Esophagus squamous epithelium (tissue), 5 donors: ENCODE measurements at places on chromosomes 7 and 10.

GRCh38 chr10:18279173-18279572, 138.9 kb downstream of the CACNB2 start:
- DNase-seq: no peak

DNA sequence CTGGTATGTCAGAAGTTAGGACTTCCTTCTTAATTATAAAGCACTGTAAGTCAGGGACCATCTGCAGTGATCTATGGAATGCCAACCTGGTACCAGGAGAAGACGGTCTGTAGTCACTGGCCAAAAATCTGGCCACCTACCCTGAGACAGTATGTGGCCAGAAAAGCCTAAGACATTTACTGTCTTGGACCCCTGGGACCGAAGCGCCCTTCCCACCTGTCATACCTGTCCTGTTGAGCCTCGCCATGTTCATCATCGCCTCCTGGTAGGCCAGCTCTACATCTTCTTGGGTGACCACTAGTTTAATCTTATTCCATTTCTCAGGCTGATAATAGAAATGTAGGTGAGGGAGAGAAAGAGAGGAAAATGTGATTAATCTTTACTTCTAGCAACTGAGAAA, 20.0 kb downstream of the SEPHS1 start:
- no peak for DNase-seq

DNA sequence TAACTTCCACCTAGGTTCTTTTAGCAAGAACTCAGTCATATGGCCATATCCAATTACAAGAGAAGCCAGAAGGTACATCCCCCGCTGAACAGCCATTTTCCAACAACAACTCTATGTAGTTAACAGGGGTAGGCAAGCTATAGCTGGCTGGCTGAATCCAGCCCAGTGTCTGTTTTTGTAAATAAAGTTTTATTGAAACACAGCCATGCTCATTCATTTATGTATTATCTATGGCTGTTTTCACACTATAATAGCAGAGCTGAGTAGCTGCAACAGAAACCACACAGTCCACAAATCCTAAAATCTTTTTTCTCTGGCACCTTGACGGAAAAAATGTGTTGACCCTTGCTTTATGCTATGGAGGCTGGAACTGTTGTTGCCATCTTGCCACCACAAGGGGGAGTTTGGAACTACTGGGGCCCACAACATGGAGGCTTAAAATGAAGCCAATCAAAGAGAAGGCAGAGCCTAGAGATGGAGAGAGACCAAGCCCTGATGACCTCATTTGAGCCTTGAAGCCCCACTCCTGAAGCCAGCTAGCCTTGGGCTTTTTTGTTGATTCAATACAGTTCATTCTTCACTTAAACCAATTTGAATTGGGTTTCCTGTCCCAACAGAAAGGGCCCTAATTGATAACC, 33.3 kb upstream of the XPNPEP1 start:
- DNase-seq: no peak

DNA sequence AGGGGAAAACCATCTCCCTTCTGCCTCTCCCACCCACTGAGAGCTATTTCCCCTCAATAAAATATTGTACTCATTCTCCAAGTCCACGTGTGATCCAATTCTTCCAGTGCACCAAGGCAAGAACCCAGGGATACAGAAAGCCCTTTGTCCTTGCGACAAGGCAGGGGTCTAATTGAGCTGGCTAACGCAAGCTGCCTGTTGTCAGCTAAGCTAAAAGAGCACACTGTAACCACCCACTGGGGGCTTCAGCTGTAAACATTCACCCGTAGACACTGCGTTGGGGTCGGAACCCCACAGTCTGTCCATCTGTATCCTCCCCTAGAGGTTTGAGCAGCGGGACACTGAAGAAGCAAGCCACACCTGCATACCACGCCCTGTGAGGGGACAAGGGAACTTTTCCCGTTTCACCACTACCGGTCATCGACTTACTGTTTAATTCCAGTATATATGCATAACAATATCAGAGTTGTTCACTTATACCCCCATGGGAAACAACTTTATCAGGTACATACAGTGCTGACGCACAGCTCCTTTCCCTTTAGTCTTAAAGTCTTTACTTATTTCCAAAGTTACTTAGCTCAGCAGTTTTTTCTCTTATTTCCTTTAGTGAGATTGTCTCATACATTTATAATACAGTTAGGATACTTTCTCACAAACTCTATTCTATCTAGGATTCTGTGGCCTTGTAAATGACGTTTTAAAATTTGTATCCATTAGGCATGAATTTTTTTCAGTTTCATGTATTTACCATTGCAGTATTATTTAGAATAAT, 721.6 kb downstream of the ANKRD7 start:
- DNase-seq: no peak

DNA sequence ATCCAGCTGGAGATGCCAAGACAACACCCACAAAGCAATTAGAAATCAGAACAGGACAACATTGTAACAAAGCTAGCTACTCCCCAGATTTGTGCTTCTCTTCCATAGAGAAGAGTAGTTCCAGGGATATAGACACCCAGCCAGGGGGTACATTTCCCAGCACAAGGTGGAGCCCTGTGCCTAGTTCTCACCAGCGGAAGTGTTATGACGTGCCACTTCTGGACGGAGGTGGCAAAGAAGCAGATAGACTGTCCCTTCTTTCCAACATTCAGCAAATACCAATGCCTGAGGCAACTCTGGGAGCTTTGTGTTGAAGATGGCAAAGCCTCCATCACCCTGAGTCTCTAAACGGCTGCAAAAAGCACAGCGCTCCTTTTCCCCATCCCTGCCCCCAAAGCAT, 23.4 kb upstream of the GSAP start:
- DNase-seq: no peak

- DNase-seq: no peak
Measured at GRCh38 chr7:152312316-152312715, 123.5 kb downstream of the KMT2C start.

GRCh38 chr10:121007264-121007663, 156.1 kb downstream of the WDR11 start:
- no peak for DNase-seq

- DNase-seq: no peak
Measured at GRCh38 chr7:152200395-152200794, 174.9 kb downstream of the GALNT11 start.

DNA sequence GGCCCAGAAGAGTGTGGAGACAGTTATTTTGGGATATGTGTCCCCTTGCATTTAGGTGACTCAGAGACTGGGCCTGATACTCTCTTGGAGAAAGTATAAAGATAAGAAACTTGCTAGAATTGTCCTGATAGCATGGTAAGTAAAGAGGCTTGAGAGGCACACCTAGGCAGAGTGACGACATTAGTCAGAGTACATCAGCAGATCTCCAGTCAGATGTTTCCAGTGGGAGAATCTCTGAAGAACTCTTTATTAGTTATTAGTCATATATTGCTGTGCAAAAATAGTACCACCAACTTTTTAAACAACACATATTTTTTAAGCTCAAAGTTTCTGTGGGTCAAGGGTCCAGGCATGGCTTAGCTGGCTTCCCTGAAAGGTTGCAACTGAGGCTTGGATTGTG, 182.6 kb downstream of the NEBL start:
- no peak for DNase-seq

DNA sequence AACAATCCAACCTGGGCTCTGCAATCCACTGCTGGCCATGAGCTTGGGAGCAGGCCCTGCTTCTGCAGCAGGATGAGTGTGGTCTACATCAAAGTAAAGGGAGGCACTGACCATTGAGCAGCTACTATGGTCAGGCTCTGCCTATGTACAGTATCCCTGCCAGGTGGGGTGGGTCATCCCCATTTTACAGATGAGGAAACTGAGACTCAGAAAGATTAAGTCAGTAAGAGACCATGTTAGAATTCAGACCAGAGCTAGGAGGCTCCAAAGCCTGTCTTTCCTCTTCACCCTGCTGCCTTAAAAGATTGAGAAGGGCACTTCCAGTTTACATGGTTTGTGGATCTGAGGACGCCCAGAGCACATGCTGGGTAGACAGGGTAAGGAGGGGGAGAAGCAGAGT, 27.1 kb upstream of the CDH23 start:
- DNase-seq: no peak

- DNase-seq: no peak
Measured at GRCh38 chr10:104351919-104352318, 1.7 kb upstream of the CFAP58 start.

DNA sequence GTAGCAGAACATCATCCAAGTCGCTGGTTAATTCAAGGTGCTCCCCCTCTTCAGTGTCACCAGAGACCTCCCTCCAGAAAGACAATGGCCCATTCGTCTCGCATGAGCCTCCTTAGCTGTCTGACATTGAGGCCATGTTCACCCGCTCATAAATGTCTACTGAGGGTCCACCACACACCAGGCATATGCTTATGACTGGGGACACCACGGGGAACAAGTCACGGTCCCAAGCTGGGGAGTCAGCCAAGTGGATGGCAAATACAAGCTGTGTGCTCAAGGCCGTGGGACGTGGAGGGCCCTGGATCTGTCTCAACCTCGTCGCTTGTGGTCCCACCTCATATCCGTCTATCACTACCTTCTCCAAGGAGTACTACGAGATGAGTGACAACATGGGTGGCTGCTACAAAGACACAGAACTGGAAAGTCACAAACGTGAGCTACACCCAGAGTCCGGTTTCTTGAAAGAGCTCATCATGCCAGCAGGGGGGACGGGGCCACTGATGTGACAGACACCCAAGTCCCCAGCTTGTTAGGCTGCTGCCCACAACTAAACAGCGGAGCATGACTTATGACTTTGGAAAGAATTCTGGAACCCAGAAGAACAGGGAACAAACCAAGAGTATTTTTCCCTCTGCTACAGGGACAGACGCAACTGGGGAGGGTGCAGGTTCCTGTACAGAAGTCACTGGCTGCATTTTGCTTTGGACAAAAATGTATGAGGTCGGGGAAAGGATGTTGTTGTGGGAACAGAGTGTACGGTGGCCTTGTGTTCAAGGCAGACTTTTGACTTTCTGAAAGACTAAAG, 189.6 kb downstream of the COBL start:
- DNase-seq: no peak

- DNase-seq: no peak
Measured at GRCh38 chr10:86953747-86954680, 3.4 kb downstream of the MMRN2 start.

GRCh38 chr7:131720703-131721102, 164.3 kb upstream of the PODXL start:
- DNase-seq: no peak

DNA sequence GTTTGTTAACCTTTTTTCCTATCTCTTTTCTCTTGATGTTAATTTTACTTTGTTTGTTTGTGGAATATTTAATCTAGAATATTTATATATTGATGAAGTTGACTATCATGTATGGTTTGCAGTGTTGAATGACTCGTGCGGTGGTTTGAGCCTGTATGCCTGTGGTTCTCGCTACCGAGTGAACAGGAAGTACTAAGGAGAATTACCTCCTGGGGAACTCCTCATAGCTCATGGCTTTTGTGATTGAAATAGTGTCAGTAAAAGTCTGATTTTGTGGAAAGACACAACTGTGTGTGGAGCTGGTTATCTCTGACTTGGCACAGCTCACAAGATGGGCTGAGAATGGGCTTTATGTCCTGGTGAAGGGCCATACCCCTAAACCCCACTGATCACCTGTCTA, 498.6 kb downstream of the GLRX3 start:
- no peak for DNase-seq

GRCh38 chr10:45460235-45460878, 86.3 kb downstream of the ALOX5 start:
- no peak for DNase-seq

GRCh38 chr7:2718296-2718965, 30.4 kb downstream of the AMZ1 start:
- no peak for DNase-seq

DNA sequence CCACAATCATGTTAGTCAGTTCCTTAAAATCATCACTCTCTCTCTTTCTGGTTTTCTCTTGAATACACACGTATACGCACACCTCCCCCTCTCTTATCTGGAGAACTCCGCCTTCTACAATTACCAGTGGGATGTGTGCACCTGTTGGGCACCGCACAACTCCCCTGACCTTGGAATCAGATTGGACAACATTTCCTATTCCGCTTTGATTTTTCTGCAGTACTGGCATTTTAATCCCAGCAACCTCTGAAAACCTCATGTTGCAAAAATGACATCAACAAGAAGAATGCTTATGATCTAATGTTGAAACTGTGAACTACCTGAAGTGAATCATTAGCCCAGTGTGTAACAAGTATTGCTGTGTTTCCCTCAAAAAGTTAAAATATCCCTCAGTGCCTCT, 109.6 kb downstream of the KIAA1217 start:
- DNase-seq: no peak

DNA sequence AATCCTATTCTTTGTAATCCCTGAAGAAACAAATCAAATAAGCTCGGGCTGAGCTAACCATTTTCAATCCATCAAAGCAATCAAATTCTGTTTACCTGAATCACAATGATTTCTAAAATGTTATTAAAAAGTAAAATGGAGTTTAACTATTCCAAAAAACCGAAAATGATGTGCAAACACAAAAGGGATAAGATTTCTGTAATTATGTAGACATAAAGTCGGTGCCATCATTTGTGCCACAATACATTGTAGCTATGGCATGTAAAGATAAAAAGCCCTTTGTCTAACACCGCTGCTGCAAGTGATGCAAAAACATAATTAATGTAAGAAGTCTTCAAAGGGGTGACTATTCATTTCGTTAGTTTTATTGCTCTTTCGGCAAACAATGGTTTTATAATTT, 125.1 kb upstream of the FAM204A start:
- no peak for DNase-seq

DNA sequence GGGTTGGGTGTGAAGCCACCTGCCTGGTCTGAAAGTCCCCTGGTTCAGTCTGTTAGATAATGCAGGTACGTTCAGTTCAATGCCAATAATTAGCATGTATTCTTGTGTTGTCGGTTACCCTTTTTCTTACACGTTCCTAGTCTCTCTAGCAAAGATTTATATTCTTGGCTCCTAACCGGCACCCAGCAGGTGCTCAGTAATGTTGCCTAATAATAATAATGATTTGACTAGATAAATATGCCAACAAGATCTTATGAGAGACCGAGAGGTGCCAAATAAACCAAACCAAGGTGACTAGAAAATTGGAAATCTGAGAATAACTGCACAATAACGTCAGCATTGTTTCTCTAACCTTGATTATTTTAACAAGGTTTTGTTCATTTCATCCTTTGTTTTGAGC, 1.1 kb upstream of the SMIM30 start:
- DNase-seq: no peak

DNA sequence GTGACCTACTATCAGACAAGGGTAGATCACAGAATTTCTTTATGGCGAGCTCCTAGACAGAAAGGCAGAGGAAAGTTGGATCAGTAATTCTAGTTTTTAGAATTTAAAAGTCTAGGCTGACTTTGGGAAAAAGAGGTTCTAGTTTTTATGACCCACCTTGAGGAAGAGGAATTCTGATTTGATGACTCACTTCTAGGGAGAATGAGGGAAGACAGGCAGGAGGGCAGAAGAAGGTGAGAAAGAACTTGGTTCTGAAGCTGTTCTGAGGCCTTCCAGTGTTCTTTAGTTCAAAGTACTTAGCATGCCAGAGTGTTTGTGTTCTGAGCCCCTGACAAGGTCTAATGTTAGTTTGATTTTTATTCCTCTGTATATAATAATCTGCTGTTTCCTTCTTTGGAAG, 97.2 kb downstream of the PODXL start:
- no peak for DNase-seq
